ENCODE measurements at places on chromosomes 12 and 14.

GRCh38 chr12:99722690-99723486 is 75.3 kb downstream of the GARIN6 start:
- DNase-seq, result no peak

- no peak for DNase-seq
Measured at GRCh38 chr14:71729596-71729995, 202.6 kb upstream of the RGS6 start.

GRCh38 chr12:61758661-61759060 is 501.5 kb upstream of the USP15 start:
- DNase-seq, result no peak

- no peak for DNase-seq
Measured at GRCh38 chr12:113874326-113874725, 91.8 kb downstream of the RBM19 start.

GRCh38 chr12:5071496-5071895 is 27.8 kb downstream of the KCNA5 start:
- DNase-seq, result no peak

DNA sequence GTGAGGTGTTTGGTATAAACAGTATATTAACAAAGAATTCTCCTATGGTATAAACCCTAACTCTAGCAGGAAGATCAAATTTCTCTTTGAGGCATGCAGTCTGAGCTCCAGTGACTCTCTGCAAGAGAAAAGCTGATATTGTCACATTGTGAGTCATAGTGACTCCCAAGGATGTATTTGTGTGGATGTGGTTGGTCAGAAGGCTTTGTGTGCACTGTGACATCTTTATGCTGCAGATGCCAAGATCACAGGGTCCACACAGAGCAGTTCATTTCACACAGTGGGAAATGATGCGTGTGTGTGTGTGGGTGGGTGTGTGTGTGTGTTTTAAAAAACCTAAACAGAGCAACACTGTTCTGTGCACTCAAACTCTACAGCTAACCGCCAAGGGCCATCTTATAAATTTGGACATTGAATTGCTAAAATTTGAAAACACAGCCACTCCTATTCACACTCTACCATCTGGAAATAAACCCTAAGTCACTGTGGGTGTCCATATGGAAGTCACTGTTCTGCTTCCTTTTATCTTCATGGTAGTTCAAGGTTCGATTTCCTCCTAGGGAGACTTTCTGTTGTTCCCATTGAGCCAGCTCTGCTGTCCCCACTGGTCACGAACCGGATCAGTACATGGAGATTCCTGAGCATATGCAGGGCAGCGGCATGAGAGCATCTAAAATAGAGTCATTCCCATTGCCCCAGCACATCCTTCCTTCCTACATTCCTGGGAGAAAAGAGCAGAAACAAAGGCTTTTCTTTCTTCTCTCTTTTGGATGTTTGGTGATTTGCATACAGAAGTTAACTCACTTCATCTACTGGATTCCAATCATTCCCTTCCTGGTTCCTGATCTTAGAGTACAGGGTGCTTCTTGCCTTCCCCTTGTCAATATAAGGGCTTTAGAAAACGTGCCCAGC is 727.6 kb downstream of the DIO2 start:
- no peak for DNase-seq

- DNase-seq, result no peak
Measured at GRCh38 chr12:25625146-25625545, 72.1 kb upstream of the LMNTD1 start.

GRCh38 chr14:98366429-98366828 is 905.6 kb downstream of the BCL11B start:
- no peak for DNase-seq

DNA sequence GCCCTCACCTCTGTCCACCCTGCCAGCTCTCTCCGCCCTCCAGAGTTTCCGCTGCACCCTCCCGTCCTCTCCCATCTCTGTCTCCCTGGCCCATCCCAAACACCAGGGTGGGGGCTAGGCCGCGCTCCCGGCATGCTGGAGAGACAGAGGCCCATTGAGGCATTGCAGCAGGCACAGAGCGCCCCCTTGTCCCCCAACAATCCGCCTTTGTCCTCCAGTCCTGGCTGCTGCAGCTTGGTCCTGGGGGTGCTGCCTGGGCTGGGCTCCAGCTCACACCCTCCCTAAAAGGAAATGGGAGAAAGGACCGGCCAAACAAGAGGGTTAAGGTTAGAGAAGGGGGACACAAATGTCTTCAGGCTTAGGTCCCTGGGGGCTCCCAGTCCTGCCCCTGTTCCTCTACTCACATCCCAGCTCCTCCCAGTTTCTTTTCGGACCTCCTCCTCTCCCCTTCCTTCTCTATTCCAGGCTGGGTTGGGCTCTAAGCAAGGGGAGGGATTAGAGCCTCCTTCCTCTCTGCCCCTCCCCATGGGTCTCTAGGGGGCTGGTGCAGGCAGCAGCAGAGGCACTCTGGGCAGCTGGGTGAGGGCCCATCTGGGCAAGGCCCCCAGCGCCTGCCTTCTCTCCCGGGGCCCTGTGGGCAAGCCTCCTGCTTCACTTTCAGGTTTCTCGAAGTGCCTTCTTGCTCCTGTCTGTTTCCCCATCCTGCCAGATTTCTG is at the start of gene CMTM5:
Gene CMTM5, plus strand, starts transcription at position 565 of the 716 bp plus-strand sequence. CDS start 206 bp downstream, outside the sequence.
- no peak for DNase-seq

GRCh38 chr12:75812271-75813018 is 219.1 kb downstream of the PHLDA1 start:
- DNase-seq, result no peak

DNA sequence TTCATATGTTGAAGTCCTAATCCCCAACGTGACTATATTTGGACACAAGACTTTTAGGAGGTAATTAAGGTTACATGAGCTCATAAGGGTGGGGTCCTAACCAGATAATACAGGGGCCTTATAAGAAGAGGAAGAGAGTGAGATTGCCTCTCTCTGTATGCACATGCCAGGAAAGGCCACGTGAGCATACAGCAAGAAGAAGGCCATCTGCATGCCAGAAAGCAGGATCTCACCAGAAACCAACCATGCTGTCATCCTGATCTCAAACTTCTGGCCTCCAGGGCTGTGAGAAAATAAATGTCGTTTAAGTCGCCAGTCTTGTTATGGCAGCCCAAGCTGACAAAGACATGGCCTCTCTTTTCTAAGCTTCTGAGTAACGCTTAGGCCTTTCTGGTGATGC is 69.0 kb upstream of the GPHB5 start:
- DNase-seq, result no peak

DNA sequence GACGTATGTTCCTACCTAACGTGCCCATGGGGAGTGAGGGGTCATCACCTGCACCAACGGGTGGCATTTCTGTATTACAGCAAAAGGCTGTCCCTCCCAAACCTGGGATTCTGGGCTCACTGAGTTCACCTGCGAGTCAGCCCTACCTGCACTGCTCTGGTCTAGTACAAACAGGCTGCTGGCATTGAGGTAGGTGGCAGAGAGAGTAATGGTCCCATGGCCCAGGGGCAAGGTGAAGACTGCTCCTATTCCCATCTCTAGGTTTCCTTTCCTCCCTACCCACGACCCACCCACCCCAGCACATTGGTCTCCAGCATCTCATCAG is 421 bp downstream of the SUOX start:
- no peak for DNase-seq

DNA sequence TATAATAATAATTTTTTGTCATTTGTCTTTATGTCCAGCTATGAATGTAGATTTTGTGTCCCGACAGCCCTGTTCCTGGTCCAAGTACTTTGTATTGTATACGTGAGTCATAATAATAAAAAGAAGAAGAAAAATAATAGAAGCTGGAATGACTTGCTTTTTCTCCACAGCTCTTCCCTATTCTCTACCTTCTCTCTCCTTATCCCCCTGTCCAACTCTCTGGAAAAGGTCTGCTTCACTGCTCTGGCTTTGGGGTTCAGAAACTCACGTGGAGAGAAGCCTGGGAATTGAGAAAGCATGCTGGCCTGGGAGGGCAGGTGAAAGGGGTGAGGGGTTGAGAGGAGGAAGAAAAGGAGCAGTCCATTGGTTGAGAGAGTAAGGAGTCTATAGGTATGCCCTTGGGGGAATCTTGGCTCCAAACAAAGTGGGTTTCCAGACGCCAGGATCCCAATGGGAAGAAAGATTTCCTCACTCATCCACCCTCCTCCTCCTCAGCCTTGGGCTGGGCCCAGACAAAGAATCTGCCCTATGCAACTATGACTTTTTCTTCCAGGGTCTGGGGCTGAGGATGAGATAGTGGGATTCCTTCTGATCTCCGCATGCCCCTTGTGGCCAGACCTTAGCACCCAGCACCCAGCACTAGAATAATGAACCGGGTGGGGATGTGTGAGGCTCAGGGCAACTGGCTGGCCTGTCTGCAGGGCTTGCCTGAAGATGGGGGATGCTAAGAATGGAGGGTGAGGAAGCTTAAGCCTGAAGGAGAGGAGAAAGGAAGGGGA is 4.0 kb downstream of the HOXC8 start:
- DNase-seq, result no peak

DNA sequence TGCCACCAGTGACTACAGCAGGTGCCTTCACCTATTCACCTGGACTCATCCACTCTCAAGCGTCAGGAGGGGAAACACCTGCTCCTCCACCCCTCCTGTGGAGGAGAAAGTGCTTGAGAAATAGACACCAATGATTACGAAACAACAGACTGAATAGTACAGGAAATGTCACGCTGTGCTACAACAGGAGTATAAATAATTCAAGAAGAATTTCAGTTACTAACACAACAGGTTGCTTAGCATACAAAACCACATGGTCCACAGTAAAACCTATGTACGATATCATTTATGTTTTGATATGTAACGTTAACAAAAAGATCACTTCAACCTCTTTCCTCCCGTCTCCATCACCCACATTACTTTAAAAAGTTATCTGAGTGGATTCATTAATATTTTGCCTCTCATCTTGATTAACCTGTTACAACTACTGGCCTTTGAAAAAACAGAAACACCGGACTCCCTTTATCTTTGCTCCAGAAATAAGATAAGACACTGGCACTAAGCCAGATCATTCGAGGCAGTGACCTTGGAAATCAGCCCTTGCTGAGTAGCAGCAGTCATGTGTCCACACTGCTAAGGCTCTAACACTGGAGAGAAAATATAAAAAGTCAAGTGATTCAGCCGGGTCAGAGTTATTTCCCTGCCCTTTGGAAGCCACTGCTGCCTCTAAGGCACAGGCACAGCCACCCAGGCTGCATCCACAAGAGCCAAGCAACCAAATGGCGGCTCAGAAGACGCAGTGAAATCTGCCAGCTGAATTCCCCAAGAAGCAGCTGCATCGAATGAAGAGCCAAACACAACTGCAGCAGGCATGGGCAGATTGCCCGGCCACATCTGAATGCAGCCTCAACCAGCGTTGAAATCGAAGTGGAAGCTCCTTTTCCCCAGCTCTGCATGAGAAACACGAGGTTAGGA is 40.9 kb downstream of the NT5DC3 start:
- no peak for DNase-seq

- DNase-seq, result no peak
Measured at GRCh38 chr12:125882141-125882540, 816.9 kb downstream of the AACS start.

DNA sequence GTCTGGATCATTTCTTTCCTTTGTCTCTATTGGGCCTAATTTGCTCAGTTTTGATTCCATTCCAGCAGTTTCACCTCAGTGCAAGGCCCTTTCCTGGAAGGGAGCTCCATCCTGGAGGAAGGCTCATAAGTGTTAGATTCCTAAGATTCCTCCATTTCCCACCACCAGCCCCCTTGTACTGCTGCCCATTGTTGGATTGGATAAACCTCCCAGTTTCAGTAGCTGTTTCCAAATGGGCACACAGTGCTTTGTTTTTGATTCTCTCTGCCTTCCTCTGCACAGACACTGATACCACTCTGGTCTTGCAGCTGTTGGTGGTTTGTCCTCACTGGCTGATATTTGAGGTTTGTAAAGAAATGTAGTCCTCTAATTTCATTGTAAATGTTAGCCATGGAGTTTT is 158.9 kb downstream of the SLC15A5 start:
- DNase-seq, result no peak

GRCh38 chr12:70332236-70332635 is 33.9 kb upstream of the KCNMB4 start:
- no peak for DNase-seq

- DNase-seq, result no peak
Measured at GRCh38 chr12:116551619-116551951, 7.6 kb upstream of the MAP1LC3B2 start.

GRCh38 chr14:75913183-75913582 is 68.6 kb downstream of the TGFB3 start:
- no peak for DNase-seq

- DNase-seq, result no peak
Measured at GRCh38 chr12:50579757-50580267, 75.0 kb downstream of the DIP2B start.

DNA sequence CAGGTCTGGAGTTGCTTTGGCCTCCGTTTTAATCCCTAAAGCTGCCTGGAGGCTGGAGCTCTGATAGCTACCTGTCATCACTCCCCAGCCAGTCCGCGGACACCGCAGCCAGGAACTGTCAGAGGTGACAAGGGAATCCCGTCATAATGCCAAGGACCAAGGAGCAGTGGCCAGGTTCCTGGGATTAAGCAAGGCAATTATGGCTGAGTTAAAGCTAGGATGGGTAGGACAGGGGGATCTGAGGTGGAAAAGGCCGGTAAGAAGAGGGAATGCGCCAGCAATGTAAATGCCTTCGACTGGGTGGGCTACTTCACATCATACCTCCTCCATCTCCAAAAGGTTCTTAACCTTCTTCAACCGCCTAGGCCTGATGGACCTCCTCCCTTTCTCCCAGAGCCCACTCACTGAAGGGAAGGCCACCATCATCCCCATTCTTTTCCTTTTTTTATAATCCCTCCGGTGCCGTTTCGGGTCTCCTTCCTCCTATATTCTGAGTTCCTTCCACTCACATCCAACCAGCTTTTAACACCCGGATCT is 1.9 kb downstream of the PPP1R3E start:
- no peak for DNase-seq

DNA sequence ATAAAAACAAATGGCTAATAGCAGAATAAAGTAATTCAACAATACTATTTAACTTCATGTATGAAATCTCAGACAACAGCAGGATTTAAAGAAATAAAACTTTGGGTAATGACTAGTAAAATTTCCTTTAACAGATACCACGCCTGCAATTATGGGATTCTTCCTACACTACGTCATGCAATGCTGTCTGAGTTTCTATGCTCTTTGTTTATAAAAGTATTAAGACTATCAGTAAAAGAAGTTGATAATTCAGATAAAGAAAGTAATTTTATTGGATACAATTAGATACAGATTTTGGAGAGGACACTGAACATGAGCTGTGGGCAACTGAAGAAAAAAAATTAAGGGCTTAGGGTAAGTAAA is 308.4 kb upstream of the LRFN5 start:
- DNase-seq, result no peak

DNA sequence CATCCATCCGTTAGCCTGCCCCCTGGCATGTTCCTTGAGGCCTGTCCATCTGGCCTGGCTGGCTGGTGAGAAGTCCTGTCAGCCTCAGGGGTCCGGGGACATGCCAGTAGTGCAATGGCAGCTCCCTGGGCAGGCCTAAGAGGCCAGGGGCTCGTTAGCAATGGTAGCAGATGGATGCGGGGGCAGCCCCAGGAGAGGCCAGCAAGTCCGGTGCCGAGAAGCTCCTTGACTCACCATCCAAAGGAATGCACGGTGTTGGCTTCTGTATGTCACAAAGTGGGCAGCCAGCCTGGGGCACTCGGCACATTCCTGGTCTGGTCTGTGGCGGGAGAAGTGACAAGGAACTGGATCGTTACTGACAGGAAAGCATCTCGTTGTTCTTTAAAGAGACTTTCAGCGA is 319.9 kb downstream of the CACNA1C start:
- DNase-seq, result no peak

GRCh38 chr12:132695431-132695830 is 8.0 kb downstream of the PXMP2 start:
- DNase-seq, result no peak

All from activated naive CD4-positive, alpha-beta T cell (primary cell).